ENCODE measurements at places on chromosomes 11 and 22. TPM values are rescaled to one million over a fixed set of nuclear protein-coding genes. Genes with fewer than 3 reads are reported as not detected.

ZNF214 gene
- 2.1 TPM for total RNA-seq

MMP12 gene
- total RNA-seq: not detected

VPREB3 gene
- not detected for total RNA-seq

CCDC157 gene
- 1.5 TPM for total RNA-seq

RAB36 gene
- 6.6 TPM for total RNA-seq

HTR3A gene
- total RNA-seq: 1.2 TPM

GRCh38 chr11:4682623-4683419 is 14.8 kb downstream of the OR51E2 start:
- H3K36me3 ChIP-seq: no peaks in the 10 kb centered on the region
- H3K27ac ChIP-seq: no peak overlapping the region
- no peaks in the 10 kb centered on the region for H3K27me3 ChIP-seq
- no peak overlapping the region for H3K4me3 ChIP-seq
- no peak for DNase-seq
- H3K4me1 ChIP-seq: no peaks in the 10 kb centered on the region

- H3K27me3 ChIP-seq: no peaks in the 10 kb centered on the region
- peak overlapping the region; percentile 80 for H3K27ac ChIP-seq
- H3K36me3 ChIP-seq: no peaks in the 10 kb centered on the region
- no peak for DNase-seq
These were observed 15.2 kb upstream of the FCHSD2 start for GRCh38 chr11:73157101-73158010.

- DNase-seq: no peak
- H3K27me3 ChIP-seq: no peaks in the 10 kb centered on the region
- H3K4me1 ChIP-seq: no peaks in the 10 kb centered on the region
- H3K36me3 ChIP-seq: no peaks in the 10 kb centered on the region
- no peak overlapping the region for H3K27ac ChIP-seq
- no peak overlapping the region for H3K4me3 ChIP-seq
These were observed 856.6 kb downstream of the METTL15 start for GRCh38 chr11:28964811-28965210.

- H3K4me1 ChIP-seq: peaks cover 9% of the 10 kb centered on the region
- H3K4me3 ChIP-seq: no peak overlapping the region
- DNase-seq: no peak
- H3K27ac ChIP-seq: no peak overlapping the region
- peaks cover 73% of the 10 kb centered on the region for H3K36me3 ChIP-seq
These were observed 19.7 kb downstream of the TOM1 start for GRCh38 chr22:35319244-35319985.

GRCh38 chr22:30889268-30889995 is 79.1 kb downstream of the MORC2 start:
- no peaks in the 10 kb centered on the region for H3K36me3 ChIP-seq
- DNase-seq: no peak
- no peak overlapping the region for H3K4me3 ChIP-seq
- H3K27me3 ChIP-seq: no peaks in the 10 kb centered on the region
- no peak overlapping the region for H3K27ac ChIP-seq

DNA sequence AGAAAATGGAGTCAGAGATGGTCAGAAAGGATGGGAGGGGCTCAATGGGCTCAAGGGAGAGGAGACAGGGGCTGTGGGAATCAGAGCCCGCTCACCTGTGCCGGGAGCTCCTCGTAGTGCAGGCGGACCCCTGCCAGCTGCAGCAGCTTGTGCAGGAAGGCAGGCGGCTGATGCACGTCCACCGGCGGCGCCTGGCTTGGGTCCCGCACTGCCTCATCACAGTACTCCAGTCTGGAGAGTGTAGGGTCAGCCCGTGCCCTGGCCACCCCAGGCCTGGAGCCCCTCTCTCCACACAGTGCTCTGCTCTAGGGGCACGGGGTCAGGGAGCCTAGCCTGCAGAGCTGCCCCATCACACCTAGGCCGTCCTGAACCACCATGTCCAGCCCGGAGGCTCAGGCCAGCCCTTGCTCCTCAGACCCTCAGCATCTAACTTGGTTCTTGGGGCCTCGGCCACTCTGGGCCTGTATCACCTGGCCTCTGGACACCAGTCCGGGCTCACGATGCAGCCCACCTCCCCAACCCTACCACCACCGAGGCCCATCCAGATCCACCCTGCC is 3.8 kb downstream of the ATG2A start:
- DNase-seq: no peak
- peaks cover 48% of the 10 kb centered on the region for H3K36me3 ChIP-seq
- H3K4me1 ChIP-seq: peaks cover 18% of the 10 kb centered on the region
- H3K27ac ChIP-seq: no peak overlapping the region

DNA sequence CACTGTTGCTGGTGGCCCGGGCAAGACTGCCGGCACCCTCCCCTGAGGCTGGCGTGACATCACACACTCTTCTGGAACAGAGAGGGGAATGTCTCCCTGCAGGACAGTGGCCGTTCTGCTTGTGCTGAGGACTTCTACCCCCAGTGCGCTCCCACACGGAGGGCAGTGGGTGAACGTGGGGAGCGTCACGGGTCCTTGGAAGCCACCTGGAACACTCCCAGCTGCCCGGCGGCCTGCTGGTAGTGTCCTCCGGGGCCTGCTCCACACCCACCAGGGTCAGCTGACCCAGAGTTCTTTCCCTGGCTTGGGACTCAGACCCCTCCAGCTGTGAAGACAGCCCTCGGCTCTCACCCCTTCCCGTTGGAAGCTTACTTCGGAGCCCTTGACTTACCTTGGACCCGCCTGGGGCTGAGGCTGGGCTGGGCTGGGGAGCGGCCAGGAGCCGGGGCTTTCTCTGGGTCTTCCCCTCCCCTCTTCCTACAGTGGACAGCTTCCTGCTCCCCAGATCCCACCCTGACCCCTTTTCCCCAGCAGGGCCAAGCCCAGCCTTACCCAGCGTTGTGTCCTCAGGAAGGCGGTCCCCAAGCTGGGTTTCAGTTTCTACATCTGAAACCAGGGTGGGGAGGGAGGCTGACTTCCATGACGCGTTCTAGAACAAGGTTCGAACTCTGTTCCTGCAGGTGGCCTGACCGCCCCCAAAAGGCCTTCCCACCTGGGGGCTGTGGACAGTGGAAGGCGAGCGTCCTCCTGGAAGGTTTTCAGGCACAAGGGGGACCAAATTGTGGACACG is 14.8 kb upstream of the GAL start:
- H3K27ac ChIP-seq: no peak overlapping the region
- H3K36me3 ChIP-seq: no peaks in the 10 kb centered on the region
- no peaks in the 10 kb centered on the region for H3K4me1 ChIP-seq
- no peaks in the 10 kb centered on the region for H3K27me3 ChIP-seq

GRCh38 chr11:118232659-118233058 is 7.8 kb upstream of the JAML start:
- H3K27ac ChIP-seq: no peak overlapping the region
- no peak overlapping the region for H3K4me3 ChIP-seq
- no peaks in the 10 kb centered on the region for H3K4me1 ChIP-seq
- DNase-seq: no peak

- no peaks in the 10 kb centered on the region for H3K27me3 ChIP-seq
- peaks cover 26% of the 10 kb centered on the region for H3K4me1 ChIP-seq
- H3K4me3 ChIP-seq: no peak overlapping the region
- DNase-seq: no peak
- no peak overlapping the region for H3K27ac ChIP-seq
These were observed 2.0 kb upstream of the CAPN5 start for GRCh38 chr11:77064648-77065217.
